ENCODE measurements at places on chromosomes 7 and 10. TPM values are rescaled to one million over a fixed set of nuclear protein-coding genes. Genes with fewer than 3 reads are reported as not detected.

The DPCD gene
- total RNA-seq: 19.0 TPM

GRCh38 chr10:65355141-65355680, 1570.6 kb upstream of the LRRTM3 start:
- no peak for DNase-seq

DNA sequence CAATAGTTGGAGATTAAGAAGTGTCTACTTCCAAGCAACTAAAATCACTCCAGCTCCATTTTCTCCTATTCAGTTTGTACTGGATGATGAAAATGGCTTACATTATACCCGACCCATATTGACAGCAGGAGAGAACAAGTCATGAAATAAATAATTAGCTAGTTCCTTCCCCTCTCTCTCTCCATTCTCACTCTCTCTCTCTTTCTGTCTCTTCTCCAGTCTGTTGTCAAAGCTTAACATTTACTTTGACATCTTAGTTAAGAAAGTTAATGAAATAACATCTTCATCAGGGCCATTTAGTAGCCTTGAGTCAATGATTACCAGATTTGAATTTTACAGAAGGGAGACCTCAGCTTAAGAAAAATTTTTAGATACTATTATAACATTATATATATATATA, 138.5 kb downstream of the ARID5B start:
- DNase-seq: no peak

The ENO4 gene
- total RNA-seq: not detected

DNA sequence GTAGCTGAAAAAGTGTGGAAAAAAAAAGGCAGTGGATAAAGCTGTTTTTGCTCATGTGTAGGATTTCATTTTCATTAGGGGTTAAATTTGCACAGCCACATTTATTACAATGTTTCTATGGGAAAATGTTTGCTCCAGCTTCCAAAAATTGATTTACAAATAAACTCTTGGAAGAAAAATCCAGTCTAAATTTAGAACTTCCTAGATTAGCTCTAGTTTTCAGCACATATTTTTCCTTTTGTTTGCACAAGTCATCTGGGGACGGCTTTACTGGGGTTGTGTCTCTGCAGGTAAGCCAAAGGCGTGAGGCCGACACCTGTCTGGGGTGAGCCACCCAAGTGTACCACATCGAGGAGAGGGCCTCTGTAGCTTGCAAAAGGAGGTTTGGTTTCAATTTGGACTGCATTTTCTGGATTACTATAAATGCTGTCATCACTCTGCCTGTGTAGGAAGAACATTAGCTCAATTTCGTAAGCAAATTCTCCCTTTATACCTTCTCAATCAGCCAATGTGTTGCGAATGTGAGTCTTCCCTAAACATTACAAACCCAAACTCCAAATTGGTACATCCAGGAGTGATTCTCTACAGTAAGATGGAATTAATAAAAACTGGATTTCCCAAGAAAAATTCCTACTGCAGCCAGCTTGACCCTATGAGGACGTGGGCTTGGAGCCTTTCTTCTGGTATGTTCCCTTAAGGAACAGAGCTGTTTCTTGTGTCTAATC, 89.5 kb upstream of the ZNF438 start:
- DNase-seq: no peak

GRCh38 chr10:66555061-66555460, 370.8 kb upstream of the LRRTM3 start:
- no peak for DNase-seq

- no peak for DNase-seq
Observed at GRCh38 chr7:47513741-47514241, 68.1 kb downstream of the TNS3 start.

The PDZD7 gene
- total RNA-seq: 0.25 TPM

DNA sequence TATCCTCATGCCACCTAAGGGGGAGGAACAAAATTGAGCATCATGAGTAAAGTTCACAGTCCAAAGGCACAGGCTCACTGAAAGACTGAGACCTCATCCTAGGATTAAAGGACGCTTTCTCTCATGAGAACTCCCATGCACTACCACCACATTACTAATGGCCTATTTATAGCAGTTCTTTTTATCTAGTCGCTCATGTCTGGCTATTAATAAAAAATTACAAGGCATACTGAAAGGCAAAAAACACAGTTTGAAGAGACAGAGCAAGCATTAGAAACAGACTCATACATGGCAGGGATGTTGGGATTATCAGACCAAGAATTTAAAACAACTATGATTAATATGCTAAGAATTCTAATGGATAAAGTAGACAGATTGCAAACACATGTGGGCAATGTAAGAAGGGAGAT, 46.0 kb upstream of the CDK13 start:
- no peak for DNase-seq

DNA sequence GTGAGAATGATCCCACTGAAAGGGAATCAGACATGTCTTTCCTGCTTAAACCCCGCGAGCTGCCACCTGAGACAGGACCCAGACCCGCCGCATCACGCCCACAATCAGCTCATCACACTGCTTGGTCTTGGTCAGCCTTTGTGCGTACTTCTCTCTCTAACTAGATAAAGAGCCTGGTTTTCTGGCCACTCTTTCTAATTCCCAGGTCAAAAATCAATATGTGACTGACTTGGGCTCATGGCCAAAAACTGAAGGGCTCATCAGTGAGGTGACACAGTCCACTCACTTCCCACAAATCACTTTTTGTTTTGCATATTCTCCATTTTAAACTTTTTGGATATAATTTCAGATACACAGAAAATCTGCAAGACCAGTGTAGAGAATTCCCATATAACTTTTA, 247.3 kb downstream of the DIP2C start:
- DNase-seq: no peak

The ZDHHC16 gene
- total RNA-seq: 25.2 TPM

DNA sequence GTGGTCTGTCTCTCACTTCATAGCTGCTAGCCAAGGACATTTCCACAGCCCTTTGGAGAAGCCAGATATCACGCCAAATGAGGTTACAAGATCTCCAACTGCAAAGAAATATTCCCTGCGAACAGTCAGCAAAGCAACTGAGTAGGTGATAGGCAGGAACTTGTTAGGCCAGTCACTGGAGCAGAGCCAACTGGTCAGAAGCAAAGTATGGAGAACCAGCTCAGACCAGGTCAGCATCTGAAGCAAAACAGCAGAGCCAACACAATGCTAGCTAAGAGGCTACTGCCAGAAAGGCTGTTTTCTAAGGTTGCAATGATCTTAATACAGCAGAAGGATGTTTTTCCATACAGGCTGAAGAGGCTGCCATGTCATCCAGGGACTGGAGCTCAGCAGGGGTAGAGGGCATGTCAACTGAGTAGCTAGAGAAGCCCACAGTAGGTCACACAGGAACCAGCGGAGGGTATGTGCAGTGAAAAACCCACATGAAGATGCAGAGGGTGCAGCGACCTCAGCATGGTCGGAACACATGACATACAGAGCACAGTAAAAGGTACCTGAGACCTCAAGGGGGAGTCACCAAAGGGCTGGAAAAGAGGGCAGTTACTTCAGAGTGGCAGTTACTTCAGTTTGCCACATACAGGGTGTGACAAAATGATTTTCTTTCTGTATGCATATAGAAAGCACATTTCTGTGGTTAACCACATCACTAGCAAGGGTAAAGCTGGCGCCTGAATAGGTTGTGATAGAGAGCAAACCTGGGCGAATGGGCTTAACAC, 8.9 kb downstream of the SEC31B start:
- peak; percentile 93 for DNase-seq

GRCh38 chr7:107643938-107644308, 16.7 kb upstream of the SLC26A4 start:
- no peak for DNase-seq

The PRPS1L1 gene
- not detected for total RNA-seq

The ANKRD26 gene
- 8.3 TPM for total RNA-seq

The CLRN3 gene
- not detected for total RNA-seq

DNA sequence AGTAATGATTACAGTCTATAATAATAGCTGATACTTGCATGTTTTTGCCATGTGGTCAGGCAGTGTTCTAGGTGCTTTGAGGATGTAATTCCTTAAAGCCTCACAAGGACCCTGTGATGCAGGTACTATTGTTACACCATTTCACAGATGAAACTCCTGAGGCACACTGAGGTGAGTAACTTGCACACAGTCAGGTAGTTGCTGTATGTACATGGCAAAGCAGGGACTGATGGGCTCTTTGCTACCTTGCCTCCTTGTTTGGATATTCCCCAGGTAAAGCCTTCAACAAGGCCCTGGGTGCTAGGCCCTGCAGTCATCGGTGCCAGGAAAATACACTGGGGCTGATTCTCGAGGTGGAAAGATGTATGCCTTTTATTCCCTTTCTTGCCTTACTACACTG, 317.5 kb downstream of the CXCL12 start:
- no peak for DNase-seq

The ASB10 gene
- not detected for total RNA-seq

DNA sequence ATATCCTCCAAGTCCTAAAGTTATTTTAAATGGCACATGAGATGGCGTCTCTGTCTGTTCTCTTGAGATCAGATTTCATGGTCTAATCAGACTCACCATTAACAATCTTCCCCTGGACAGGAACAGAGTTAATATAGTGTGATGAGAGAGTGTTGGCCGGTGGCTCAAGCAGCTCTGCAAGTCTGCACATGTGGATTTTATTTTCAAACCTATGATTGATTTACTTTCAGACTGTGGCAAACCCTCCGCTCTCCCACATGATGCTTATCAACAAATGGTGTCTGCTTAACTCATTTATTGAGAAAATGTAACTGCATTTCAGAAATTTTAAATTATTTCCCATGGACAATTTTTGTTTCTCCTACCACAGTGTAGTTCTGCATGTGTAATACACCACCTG, 46.5 kb upstream of the HGF start:
- DNase-seq: no peak

DNA sequence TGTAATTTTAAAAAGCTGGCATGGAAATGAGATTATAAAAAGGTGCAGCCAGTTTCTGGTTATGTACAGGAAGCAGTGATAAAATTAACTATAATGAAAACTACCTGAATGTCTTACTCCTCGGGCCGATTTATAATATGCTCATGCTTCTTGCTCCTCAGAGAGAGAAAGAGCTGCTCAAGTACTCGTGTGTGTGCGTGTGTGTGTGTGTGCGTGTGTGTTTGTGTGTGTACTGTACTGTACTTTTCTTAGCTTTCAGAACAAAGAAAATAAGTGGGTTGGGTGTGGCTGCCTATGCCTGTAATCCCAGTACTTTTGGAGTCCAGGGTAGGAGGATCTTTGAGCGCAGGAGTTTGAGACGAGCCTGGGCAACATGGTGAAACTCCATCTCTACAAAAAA, 96.6 kb upstream of the NMT2 start:
- no peak for DNase-seq

DNA sequence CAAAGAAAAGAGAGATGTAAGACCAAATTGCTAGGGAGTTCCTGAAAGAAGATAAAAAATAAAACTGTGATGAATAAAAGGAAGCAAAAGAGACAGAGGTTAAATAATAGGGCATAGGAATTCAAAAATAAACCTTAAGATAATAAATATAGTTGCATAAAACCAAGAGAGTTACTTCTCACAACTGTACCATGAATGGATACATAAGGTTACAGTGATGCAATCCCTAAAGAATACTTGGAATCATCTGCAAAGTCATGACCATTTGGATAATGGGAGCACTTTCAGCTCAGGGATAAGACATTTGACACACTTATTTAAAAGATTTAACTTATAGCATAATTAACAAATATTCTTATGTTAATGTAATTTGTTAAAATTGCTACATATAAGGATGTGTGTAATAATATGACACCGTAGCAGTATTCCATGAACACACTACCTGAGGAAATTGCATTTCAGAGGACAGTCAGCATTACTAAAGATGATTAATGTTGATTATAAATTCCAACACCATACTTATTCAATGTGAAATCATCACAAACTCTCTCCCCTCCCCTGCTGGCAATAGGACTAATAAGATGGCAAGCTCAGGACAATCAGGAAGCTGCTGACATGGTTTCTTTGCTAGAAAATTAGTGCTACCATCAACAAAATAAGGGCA, 202.1 kb upstream of the AKR1E2 start:
- no peak for DNase-seq

The TUBAL3 gene
- not detected for total RNA-seq

DNA sequence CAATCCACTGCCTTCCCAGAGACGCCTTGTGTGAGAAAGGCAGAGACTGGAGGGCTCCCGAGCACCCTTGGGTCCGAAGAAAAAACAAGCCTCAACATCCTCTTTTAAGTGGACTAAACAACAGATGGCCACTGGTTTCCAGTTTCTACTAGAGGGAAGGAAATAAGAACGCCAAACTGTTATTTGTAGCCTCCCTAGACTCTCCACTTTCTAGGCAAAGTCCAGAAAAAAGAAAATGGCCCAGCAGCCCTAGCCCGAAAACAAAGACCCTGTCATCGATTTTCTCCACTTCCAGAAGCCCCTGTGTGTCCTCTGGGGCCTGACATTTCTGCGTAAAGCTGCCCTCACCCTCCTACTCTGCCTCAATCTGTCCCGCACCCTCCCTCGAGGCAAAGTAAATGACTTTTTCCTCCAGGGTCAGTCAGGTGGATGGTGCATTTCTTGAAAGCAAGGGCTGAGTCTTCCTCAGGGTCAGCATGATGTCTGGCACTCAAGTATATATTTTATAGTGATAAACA, 6.0 kb downstream of the RGS10 start:
- DNase-seq: no peak

GRCh38 chr10:77604063-77604462, 33.5 kb downstream of the KCNMA1 start:
- DNase-seq: no peak

The RPEL1 gene
- not detected for total RNA-seq

- DNase-seq: peak; percentile 31
Observed at GRCh38 chr7:50696810-50697582, 85.7 kb downstream of the GRB10 start.

GRCh38 chr10:130998046-130998435, 313.5 kb downstream of the TCERG1L start:
- no peak for DNase-seq

GRCh38 chr10:52959810-52960209, 187.2 kb upstream of the MBL2 start:
- no peak for DNase-seq

The FKBP6 gene
- not detected for total RNA-seq

- DNase-seq: no peak
Observed at GRCh38 chr7:47185839-47186238, 396.1 kb downstream of the TNS3 start.

The DNAJC2 gene
- total RNA-seq: 48.9 TPM

The LRIT1 gene
- total RNA-seq: not detected

The PRKAR2B gene
- total RNA-seq: 1.1 TPM

DNA sequence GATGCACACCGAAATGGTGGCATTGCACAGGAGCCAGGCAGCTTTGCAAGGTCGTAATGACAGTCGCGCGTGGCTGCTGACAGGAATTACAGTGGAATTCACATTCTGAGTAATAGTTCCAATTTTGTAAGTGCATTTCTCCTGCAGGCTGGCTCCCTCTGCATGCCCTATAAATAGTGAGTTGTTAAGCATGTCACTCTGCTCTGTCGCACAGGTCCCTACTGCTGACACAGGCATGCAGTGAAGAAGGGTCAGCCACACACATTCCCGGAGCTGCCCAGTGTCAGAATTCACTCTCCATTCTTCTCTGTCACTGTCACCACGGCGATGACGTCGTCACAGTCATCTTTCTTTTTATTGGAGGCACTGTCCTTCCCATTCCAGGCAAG, 49.2 kb upstream of the SHH start:
- DNase-seq: no peak

The MSS51 gene
- total RNA-seq: 2.0 TPM
